ENCODE measurements at places on chromosomes 16 and 17.
A peak's percentile ranks its signal among the peaks of the same experiment; 100 is the strongest.

DNA sequence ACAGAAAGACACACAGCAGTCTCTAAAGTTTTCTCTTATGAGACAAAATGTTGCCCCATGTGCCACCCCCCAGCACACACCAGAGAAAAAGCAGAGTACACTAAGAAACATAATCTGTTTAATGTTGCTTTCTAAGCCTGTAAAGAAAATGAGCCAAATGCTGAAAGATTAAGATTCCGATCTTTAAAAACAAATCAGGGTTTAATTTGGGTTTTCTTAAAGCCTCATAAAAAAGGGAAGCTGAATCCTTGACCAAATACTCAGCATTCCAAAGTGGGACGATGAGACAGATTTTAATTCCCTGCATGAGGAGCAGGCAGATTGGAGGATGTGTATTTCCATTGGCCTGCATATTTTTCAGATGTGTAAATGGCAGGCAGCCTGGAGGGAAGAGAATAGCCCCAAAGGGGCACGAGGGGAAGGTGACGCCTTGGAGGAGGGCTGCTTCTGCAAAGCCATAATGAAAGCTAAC is 118.4 kb downstream of the COPRS start:
- DNase-seq = no peak

- DNase-seq = no peak
Observed at GRCh38 chr17:67633751-67634211, 84.0 kb upstream of the NOL11 start.

DNA sequence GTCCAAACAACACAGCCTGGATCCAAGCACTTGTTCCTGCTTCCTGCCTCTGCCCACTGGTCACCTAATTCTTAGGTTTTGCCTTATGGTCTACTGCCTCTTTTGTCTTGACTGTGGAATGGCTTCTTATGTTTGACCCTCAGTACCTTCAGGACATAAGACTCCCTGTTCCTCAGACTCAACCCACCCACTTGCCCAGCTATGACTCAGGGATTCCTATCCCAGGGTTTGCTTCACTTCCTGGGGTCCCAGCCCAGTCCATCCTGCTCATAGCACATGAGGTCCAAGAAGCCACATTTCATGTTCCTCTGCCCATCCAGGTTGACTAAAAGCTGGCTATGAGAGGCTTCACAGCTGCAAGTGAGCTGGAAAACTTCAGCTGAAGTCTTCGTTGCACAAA is 320.9 kb upstream of the CDH5 start:
- no peak for DNase-seq

DNA sequence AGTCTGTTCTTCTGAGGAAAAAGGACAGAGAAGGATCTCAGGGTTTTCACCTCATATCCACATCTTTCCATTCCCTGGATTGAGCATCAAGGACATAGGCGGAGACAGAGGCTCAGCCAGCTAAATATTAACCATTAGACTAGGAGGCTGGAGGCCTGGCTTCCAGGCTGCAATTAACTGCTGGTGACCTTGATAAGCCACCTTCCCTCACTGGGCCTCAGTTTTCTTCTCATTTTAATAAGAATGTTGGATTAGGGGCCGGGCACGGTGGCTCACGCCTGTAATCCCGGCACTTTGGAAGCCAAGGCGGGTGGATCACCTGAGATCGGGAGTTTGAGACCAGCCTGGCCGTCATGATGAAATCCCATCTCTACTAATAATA is 25.6 kb upstream of the CNOT1 start:
- DNase-seq = no peak

DNA sequence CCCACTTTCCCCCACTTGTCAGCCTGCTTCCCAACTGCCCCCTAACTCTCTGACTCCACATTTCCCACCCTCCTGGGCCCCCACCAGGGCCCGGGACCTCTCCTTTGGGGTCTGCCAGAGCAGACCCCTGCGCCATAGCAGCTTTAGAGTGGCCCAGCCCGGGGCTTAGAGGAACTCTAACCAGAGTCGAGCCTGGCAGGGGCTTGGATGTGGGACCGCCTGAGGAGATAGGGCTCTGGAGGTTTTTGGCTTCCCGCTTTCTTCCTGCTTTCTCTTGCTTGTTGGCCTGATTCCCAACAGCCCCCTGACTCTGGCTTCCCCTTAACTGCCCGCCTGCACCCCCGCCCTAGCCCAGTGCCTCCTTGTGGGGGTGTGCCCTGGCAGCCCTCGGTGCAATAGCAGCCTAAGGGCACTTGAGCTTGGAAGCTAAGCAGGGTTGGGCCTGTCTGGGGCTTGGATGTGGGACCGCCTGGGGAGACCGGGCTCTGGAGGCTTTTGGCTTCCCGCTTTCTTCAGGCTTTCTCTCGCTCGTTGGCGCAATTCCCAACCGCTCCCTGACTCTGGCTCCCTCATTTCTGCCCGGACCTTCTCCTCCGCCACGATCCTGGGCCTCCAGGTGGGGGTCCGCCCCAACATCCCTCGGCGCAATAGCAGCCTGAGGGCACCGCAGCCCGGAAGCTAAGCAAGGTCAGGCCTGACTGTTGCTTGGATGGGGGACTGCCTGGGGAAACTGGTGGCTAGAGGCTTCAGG is 2292.0 kb downstream of the TP53TG3F start:
- no peak for DNase-seq

- no peak for DNase-seq
Observed at GRCh38 chr16:67719778-67720144, 645 bp upstream of the GFOD2 start.

DNA sequence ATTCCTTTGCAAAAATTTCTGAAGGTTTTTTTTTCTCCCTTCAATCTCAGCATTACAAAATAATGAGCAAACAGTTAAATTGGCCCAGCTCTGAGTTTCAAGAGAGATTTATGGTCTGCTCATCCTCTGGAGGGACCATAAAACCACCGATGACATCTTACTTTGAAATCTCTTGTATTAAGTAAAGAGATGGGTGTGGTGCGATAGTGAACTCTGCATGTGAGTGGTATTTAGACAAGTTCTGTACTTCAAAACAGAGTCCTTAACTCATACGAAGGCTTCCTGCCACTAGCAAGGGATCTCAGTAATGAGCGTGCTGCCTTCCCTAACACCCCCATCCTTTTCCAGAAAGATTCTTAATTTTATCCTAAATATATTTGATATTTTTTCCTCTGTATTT is 2.1 kb downstream of the FAM20A start:
- no peak for DNase-seq

DNA sequence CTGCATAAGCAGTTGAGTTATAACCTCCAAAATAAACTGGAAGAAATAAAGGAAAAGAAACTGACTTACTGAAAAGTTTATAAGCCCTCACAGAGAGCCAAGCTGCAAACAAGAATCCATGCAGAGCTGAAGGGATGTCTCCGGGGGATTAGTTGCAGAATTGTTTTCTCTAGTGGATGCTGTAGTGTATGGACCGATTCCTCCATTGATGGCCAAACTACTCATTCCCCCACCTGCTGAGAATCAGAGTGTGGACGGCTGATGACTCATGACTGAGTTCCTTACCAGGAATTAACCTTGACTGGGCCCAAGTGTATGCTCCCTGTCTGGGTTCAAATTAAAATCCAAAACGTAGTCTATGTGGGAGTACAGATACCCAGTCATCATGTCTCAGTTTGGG is 93.9 kb upstream of the CDH8 start:
- DNase-seq = no peak

DNA sequence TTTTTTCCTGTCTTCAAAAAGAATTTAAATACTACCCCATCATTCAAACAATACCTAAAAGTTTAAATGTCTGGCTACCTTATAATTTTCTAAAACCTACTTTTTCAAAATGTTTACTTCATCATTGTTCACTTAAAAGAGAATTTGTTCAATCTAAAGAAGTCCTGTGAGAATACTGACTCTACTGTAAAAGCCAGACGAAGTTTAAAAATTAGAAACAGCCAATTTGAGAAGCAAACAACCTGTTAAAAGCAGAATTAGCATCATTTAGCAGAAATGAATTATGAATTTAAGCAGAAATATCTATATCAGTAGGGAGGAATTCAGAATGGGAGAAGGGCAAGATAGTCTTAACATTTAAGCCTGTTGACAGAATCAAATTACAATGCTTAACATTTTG is 2.1 kb downstream of the SKA2 start:
- no peak for DNase-seq

GRCh38 chr16:54243202-54243601 is 43.4 kb downstream of the IRX3 start:
- DNase-seq = no peak

DNA sequence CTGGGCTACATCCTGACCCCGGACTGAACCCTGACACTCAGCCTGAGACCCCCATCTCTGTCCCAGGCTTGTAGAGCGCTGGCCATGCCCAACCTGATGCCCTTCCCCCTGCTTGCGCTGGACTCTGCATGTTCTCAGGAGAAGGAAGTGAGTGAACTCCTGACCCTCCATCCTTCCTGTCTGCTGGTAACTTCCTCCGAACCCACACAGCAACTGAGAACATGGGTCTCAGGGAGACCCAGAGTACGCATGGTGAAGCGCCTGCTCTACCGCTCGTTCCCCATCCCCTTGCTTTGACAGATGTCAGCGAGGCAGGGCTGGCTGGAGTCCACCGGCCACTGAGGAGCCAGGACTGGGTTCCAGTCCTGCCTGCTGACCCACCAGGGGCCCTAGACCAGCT is 6.1 kb downstream of the CAMKK1 start:
- DNase-seq = no peak

DNA sequence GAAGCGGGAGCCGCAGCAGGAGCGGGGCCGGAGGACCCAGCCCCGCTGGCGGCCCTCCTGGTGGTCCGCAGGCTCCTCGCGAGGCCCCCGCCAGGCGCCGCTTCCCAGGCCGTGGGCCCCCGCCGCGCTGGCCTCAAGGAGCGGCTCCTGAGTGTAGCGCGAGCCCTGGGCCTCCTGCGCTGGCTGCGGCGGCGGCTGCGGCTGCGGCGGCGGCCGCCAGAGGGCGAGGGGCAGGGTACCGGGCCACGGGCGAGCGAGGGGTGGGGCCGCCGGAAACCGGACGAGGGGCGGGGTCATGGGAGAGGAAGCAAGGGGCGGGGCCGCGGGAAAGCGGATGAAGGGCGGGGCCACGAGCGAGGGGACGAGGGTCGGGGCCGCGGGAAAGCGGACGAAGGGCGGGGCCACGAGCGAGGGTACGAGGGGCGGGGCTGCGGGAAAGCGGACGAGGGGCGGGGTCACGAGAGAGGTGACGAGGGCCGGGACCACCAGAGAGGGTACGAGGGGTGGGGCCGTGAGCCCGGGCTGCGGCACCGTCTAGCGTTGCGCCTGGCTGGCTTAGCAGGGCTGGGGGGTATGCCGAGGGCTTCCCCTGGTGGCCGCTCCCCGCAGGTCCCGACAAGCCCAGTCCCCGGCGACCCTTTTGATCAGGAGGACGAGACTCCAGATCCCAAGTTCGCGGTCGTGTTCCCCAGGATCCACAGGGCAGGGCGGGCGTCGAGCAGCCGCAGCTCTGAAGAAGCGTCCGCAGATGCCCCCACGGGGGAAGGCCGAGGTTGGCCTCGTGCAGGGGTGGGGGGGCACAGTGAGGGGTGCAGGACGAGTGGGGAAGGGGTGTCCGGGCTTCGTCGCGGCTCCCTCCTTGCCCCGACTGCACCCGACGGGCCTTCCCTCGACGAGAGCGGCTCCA is 1.7 kb downstream of the MYO15B start:
- DNase-seq = peak; percentile 84

DNA sequence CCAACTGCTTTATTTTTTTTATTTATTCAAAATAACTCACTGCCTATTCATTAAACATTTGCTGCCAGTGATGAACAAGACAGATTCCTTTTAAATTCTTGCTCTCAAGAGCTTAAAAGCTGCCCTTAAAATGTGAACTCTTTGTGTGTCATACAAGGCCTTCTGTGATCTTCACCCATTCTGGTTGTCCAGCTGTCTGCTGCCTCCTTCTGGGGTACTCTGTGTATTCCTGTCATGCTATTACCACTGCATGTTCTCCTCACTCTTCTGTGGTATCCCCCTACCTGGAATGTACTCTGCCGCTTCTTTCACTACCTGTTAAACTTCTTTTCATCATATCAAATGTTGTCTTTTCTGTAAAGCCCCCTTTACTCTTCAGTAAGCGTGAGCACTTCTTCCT is 165.8 kb downstream of the CHD9 start:
- DNase-seq = no peak

DNA sequence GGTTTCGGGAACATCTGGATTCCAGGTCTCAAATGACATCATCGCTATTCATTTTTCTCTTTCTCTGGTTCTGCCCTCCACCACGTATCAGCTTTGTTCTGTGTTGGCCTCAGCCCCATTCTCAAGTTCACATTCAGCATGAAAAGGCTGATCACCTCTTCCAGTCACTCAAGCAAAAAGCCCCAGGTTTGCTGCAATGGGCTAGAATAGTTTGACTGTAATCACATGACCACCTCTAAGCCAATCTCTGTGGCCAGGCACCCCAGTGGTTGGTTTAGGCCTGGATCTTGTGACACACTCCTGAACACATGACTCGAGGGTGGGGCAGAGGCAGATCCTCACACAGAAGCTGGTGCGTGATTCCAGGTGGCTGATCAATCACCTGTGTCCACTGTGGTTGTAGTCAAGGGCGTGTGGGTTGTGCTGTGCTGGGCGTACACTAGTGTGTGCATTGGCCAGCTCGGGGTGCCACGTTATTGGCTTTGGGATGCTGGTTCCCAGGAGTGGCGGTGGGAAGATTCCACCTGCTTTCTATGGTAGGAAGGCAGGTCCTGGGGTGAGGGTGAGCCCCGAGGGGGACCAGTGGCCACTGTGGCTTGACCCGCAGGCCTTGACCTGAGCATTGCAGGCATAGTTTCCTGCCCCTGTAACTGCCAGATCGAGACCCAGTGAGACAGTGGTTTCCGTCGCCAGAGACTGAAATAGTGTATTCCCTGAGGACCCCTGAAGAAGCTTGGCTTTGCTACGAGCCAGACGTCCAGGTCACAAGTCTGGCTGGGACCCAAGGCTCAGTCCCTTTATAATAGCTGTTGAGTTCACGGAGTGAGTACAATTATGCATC is 12.0 kb downstream of the EEF2K start:
- DNase-seq = no peak

All from stimulated activated CD8-positive, alpha-beta memory T cell treated with anti-CD3 and anti-CD28 coated beads, Interleukin-4, amount 100 ng/mL, for 4 hours (primary cell).